ENCODE measurements at places on chromosomes 3 and 15.

DNA sequence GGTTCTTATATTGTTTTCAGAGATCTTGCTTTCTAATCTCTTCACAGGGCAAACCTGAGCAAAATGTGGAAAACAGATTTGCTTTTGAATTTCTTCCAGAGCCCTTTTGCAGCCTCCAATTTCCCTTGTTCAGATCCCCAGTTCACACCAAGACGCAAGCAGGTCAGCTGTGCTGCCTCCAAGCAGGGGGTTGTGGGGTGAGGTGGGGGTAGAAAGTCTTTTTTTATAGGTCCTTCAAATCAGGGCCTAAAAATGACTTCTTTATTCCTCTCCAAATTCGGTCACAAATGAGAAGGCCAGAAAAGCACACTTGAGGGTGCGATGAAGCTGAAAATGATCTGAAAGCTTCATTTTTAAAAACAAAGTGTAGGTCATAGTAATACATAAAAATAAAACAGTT, 26.3 kb upstream of the AVEN start:
- DNase-seq, result no peak

- no peak for DNase-seq
Measured at GRCh38 chr15:89790661-89791060, 14.5 kb downstream of the MESP2 start.

DNA sequence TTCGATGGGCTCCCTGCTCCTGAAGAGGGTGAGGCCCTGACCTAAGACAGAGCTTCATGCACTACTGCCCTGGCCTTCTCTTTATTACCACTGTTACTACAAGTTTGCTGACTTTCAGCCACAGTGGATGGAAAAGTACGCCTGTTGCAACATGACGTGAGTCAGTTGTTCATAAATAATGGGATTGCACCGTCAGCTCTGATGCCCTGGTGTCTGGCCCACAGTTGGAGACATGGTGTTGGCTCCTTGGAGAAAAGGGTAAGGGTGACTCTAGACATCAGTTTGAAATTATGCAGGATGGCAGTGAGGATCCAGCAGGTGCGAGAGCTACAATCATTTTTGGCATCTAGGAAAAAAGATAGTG, 5.5 kb downstream of the PAQR5 start:
- DNase-seq, result no peak

- no peak for DNase-seq
Measured at GRCh38 chr3:42394579-42395288, 15.7 kb downstream of the LYZL4 start.

- DNase-seq, result no peak
Measured at GRCh38 chr3:8765528-8765927, 3.9 kb downstream of the OXTR start.

GRCh38 chr3:42660898-42661297, 7.4 kb downstream of the ZBTB47 start:
- no peak for DNase-seq

DNA sequence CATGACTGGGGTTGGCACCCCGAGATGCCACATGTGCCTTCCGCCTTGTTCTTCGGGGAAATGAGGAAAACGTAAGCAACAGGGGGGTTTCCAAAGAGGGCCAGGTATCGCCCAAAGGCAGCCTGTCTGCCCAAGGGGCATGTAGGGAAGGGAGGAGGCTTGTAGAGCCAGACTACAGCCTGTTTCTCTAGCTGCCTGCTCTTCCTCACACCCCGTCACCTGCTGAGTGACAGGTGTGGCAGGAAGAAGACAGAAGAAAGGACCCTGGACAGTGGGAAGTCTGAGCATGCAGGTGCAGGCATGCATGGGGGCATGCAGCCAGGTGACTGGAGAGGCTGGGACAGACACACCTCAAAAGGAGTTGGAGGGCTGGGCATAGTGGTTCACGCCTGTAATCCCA, 9.8 kb downstream of the PLA2G4E start:
- no peak for DNase-seq

DNA sequence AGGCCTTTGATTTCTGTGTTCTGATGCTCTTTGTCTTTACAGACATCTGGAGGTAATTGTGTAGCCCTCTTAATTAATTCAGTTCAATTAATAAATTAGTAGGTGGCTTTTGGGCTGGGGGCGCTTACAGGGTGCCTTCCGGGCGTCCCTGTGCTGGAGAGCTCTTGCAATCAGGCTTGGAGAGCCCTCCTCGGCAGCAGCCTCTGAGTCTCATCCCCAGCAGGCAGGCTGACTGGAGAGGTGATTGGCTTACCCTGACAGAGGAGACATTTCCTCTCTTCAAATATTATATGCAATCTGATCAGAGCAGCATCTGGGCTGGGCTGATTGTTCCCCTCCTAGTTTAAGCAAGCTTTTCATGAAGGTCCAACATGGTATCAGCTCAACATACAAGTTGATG, 250.7 kb downstream of the LPP start:
- no peak for DNase-seq

GRCh38 chr3:125585595-125586223, 9.6 kb downstream of the OSBPL11 start:
- DNase-seq, result peak; percentile 52

- no peak for DNase-seq
Measured at GRCh38 chr3:126488185-126488584, 12.5 kb upstream of the ZXDC start.

GRCh38 chr3:65006300-65006739, 318.5 kb upstream of the ADAMTS9 start:
- no peak for DNase-seq

GRCh38 chr3:27943106-27943505, 221.0 kb upstream of the EOMES start:
- DNase-seq, result no peak

GRCh38 chr15:81054236-81054635, 53.5 kb downstream of the TLNRD1 start:
- no peak for DNase-seq

GRCh38 chr15:68271854-68272471, 5.6 kb upstream of the FEM1B start:
- no peak for DNase-seq

DNA sequence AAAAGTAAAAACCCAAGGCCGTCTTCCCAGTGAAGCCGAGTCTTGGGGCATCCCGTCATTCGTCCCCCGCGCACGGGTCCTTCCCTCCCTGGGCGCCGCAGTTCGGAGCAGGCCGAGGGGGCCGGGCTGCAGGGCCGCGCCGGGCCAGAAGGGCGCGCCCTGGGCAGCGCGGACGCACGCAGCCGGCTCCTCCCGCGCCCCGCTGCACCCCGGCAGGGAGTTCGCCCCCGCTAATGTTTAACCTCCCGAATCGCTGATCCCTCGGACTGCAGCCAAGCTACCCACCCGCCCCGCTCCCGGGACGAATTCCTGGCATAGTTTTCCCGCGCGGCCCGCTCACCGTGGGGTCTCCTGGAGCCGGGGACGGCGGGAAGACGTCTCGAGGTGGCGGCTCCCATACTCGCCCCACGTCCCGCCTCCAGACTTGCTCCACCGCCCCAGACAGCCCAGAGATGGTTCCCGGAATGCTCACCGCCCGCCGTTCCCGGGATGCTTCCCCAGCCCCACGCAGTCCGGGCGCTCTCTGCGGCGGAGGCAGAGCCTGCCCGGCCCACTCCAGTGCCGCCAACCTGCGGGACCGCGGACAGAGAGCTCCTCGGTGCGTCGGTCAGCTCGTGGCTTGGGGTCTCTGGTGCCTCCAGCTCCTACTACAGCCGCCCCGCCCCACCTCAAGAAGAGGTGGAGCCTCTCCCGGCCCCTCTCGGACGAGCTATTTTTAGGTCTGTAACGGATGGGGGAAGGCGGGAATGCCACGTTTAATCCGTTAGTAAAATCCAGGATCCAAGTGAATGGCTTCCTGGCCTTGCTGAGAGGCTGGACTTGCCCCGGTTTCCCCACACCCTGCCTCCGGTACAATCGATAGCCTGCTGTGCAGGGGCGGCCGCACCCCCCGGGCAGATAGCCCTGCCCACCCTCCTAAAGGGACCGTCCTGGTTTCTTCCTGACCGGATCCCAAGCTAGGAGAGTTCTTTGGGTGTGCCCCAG, at the start of gene DZIP1L:
TSS of gene DZIP1L (minus strand) at position 621 of the 984 bp plus-strand sequence. CDS start 11,637 bp downstream, outside the sequence.
- no peak for DNase-seq

- no peak for DNase-seq
Measured at GRCh38 chr3:36215241-36215640, 165.1 kb upstream of the STAC start.

- DNase-seq, result no peak
Measured at GRCh38 chr3:4320096-4320911, 17.1 kb downstream of the SETMAR start.

- no peak for DNase-seq
Measured at GRCh38 chr15:85825118-85825517, 30.4 kb upstream of the KLHL25 start.

GRCh38 chr3:29363110-29363509, 82.2 kb downstream of the RBMS3 start:
- no peak for DNase-seq

GRCh38 chr15:98899272-98900021, 108.1 kb downstream of the PGPEP1L start:
- DNase-seq, result no peak

GRCh38 chr3:152352554-152352953, 83.8 kb downstream of the MBNL1 start:
- DNase-seq, result no peak

DNA sequence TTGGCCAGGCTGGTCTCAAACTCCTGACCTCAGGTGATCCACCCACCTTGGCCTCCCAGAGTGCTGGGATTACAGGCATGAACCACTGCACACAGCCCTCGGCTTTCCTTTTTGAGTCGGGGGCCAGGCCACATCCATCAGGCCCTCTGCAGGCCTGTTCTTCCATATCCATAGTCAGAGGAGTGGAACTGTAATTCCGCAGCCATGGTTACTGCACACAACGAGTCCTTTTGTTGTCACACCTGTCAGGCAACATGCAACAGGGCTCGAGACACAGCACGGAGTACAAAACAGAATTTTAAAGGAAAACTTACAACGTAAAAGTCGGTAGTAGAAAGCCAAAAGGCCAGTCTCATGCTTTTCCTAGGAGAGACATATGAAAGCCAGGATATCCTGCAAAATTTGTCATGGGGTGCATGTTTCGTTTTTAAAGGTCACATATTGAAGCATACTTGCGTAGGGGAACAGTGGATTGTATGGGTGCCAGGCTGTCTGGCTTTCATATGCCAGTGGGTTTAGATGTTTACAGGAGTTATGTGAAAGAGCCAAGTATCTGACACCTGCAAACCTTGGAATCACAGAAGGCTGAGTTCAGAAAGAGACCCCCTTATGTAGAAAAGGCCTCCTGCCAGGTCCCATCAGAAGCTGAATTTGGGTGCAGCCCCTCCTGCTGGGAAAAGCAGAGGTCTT, 63.2 kb upstream of the LPP start:
- DNase-seq, result no peak

- no peak for DNase-seq
Measured at GRCh38 chr3:177157492-177157891, 39.8 kb downstream of the TBL1XR1 start.

GRCh38 chr3:53192608-53193007, 31.6 kb downstream of the PRKCD start:
- no peak for DNase-seq

- DNase-seq, result no peak
Measured at GRCh38 chr15:51838270-51838669, 8.8 kb downstream of the TMOD3 start.

DNA sequence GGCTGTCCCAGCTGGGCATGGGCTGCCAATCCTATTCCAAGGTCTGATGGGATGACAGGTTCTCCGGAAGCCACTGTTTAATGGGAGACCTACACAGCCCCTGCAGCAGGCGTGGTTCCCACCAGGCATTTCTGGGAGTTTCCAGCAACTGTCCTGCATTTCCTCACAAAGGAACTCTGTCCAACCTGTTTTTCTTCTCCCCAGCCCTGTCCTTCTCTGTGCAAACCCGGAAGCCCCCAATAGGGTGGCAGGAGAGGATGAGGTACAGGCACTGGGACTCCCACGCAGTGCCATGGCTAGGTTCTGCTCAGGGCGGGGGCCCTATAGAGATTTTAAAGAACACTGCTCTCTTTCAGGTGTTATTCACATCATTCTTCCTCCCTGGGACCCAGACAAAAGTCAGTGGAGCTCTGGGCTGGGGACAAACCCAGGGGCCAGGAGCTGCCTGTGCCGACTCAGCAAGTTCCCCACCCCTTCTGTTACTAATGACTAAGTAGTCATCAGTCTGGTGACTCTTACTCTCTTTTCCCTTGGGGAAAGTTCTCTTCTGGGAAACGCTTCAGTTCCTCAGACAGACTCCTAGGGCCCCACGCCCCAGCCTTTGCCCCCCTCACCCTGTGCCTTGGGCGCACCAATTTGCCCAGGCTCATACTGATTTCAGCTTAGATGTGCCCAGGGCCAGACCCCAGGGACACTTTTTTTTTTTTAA, 97.7 kb downstream of the CD47 start:
- no peak for DNase-seq

GRCh38 chr3:157868946-157869345, 237.3 kb downstream of the SHOX2 start:
- no peak for DNase-seq

- DNase-seq, result no peak
Measured at GRCh38 chr15:89208256-89208655, 13.1 kb downstream of the RLBP1 start.

GRCh38 chr15:31129769-31130303, 28.3 kb upstream of the TRPM1 start:
- no peak for DNase-seq

DNA sequence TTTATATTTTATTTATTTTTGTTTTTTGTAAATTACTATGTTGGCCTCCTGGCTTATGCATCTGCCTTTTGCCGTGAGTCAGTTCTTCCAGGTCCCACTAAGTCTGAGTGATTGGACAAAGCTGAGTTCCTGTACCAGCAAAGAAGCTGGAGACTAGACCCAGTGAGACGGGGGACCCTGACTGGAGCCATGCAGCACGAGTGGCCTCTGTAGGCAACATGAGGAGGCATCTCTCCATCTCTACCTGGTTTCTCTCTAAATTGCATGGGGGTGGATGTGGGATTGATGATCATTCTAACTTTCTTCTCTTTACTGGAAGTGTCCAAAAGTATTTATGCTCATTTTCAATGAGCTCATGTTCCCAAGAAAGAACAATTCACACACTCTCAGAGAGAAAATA, 155.3 kb upstream of the MRPL3 start:
- DNase-seq, result no peak

- DNase-seq, result no peak
Measured at GRCh38 chr3:51944451-51945021, 2.4 kb downstream of the PARP3 start.

DNA sequence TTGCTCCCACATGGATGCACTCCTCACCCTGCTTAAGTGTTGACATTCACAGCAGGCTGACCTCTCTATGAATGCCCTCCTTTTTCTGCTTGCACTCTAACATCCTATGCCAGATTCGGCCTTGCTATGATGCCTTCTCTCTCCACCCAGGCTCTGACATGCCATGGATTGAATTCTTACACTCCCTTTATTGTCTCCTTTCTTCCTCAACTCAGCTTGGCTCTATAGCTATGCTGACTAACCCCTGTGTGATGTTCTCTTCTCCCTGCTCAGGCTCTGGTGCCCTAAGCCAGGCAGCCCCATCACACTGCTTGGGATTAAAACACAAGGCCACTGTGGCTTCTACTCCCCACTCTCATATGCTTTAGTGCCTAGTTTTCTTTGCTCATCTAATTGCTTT, 563.7 kb downstream of the NSUN3 start:
- no peak for DNase-seq

- DNase-seq, result no peak
Measured at GRCh38 chr3:184341925-184342324, 4.5 kb downstream of the FAM131A start.
